T-helper 17 cell (primary cell): ENCODE measurements at places on chromosomes 1 and 21. TPM values are rescaled to one million over a fixed set of nuclear protein-coding genes. Genes with fewer than 3 reads are reported as not detected.

Gene KIAA1614
- 0.08 TPM for total RNA-seq

DNA sequence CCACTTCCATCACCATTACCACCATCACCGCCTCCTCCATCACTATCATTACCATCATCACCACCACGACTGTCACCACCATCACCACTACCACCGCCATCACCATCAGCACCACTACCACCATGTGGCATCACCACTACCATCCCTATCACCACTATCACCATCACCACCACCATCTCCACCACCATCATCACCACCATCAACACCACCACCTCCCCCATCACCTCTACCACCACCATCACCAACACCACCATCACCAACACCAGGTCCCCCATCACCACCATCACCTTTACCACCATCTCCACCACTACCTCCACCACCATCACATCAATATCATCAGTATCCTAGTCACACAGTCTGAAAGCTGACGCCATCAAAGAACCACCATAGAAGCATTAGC lies 39.9 kb upstream of the RIPK4 start:
- DNase-seq = no peak

DNA sequence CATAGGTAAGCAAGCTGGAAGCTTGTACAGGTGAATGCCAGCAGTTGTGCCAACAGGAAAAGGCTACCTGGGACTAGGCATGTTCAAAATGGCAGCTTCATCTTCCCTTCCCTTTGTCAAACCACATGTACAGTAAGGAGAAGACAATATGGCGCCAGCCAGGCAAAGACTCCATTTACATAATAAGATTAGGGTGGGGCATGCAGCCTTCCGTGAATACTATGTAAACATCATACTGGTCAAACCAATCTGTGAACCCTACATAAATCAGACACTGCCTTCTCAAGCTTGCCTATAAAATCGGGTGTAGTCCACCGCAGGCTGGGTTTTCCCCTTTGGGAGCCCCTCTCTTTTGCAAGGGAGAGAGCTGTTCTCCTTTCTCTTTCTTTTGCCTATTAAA lies 24.6 kb downstream of the ATF3 start:
- DNase-seq = no peak

Gene OR14K1
- not detected for total RNA-seq

DNA sequence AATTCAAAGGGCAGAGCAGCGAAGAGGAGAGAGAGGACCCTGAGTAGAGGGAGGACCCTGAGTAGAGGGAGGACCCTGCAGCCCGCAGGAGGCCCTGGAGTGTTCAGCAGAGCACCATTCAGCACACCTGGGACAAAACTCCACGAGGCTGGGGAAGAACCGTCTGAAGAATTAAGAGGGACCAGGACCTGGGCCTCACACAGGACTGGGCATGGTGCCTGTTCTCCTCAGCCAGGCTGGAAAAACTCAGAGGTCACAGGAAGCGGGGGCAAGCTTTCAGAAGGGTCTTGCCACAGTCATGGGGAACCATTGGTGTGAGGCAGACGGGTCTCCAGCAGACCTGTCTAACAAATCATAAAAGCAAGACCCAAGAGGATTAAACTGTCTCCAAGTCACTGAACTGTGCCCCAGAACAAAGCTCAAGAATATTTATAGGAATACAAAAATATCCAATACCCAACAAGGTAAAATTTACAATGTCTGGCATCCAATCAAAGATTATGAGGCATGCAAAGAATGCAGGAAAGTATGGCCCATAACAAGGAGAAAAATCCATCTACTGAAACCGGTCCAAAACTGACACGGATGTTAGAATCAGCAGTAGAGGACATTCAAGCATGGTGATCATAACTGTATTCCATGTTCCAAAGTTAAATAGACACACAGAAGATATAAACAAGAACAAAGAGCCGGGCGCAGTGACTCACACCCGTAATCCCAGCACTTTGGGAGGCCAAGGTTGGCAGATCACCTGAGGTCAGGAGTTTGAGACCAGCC lies 30.6 kb downstream of the MORN1 start:
- no peak for DNase-seq

GRCh38 chr1:43572538-43572937 lies 41.9 kb downstream of the PTPRF start:
- DNase-seq = no peak
